LNCaP clone FGC (cell line): ENCODE measurements at places on chromosomes 13 and 19.

- DNase-seq = no peak
These were observed 22.9 kb downstream of the LRCH1 start for GRCh38 chr13:46575818-46576221.

DNA sequence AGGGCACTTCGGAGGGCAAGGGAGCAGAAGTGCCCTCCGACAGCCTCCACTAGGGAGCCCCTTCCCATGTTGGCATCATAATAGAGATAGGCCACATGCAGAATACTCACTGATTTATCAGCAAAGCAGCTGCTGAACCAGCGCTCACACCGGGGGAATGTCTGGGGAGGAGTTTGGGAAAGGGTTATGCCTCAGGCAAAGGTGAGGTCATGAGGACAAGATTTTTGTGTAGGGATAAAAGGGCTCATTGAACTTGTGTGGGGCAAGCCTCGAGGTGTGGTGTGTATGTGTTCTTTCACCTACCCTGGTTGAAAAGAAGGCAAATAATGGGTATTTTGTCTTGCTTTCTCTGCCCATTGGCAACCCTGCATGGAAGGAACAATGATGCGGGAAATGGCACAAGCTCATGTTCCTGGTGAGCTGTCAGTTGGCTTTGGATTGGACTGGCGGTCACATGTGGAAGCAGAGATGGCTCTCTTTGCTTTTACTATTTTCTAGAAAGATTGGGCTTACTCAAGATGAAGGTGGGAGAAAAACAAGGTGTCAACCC, 39.1 kb upstream of the SLC7A9 start:
- no peak for DNase-seq

DNA sequence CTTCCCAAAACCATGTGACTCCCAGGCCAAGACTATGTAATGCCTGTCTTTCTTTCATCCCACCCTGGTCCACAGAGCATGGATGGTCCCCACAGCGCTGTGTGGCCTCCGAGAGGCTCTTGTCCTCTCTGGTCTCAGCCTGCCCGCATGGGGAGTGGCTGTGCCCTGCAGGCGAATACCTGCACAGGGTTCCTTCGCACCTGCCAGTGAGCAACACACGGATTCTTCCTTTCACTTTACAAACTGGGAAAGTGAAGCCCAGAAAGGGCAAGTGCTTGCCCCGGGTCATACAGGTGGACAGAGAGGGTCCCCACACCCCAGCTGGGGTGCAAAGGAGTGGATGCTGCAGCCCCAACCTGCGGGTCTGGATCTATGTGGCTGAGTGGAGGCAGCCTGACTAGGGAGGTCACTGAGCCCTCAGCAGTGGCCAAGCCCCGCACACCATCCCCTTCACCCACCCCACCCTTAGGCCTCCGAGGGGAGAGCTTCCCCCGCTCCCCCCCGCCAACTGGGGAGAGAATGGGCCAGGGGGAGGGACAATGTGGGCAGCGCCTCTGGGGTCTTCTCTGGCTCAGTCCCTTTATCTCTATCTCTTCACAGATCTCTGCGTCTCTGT, 747 bp upstream of the MARK4 start:
- DNase-seq = no peak

DNA sequence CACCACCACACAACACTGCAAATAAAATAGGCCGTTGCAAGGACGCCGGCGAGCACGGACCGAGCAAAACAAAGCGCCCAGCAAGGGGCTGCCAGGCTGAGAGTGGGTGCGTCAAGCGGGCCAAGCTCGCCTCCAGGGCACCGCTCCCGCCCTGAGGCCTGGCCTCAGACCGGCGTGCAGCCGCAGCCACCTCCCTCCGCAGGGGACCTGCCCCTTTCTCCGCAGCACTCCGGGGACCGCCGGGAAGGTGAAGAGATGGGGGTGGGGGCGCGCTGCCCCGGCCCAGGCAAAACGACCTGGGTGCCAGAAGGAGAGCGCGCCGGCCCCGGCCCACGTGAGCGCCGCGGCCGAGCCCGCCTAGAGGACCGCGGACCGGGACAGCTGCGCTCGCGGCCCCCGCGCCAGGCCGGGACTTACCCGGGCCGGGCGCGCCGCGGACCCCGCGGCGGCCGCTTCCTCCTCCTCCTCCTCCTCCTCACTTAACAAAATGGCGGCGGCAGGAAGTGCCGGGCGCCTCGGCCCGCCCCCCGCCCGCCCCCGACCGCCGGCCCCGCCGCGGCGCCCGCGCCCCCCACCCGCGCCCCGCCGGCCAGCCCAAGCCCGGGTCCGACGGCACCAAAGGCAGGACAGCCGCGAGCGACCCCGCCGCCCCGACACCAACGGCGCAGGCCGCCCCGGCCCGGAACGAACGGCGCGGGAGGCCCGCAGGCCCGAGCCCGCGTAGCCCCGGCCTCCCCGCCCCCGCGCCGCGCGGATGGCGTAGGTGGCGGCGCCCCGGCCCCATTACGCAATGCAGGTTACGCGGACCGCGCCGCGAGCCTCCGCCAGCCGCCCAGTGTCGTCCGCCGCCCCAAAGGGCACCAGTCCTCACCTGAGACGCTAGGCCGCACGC, 674 bp downstream of the BRD4 start:
- DNase-seq = no peak

GRCh38 chr13:28967029-28967915, 147.1 kb downstream of the MTUS2 start:
- no peak for DNase-seq

- no peak for DNase-seq
These were observed 6.3 kb upstream of the JUNB start for GRCh38 chr19:12784871-12785430.

DNA sequence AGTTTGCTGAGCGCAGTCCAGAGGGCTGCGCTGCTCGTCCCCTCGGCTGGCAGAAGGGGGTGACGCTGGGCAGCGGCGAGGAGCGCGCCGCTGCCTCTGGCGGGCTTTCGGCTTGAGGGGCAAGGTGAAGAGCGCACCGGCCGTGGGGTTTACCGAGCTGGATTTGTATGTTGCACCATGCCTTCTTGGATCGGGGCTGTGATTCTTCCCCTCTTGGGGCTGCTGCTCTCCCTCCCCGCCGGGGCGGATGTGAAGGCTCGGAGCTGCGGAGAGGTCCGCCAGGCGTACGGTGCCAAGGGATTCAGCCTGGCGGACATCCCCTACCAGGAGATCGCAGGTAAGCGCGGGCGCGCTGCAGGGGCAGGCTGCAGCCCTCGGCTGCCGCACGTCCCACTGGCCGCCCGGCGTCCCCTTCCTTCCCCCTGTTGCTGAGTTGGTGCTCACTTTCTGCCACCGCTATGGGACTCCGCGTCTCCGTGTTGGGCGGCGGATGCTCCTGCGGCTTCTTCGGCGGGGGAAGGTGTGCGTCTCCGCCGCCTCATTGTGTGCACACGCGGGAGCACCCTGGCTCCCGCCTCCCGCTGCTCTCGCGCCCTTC, 772 bp downstream of the GPC6 start:
- DNase-seq = no peak

GRCh38 chr13:48431987-48432615, 19.2 kb upstream of the LPAR6 start:
- DNase-seq = no peak

- DNase-seq = no peak
These were observed 65.3 kb downstream of the PCDH20 start for GRCh38 chr13:61350341-61350740.

- no peak for DNase-seq
These were observed 31.9 kb downstream of the ANKRD10 start for GRCh38 chr13:110882972-110883371.

GRCh38 chr19:14686411-14686810, 3.4 kb upstream of the ZNF333 start:
- DNase-seq = no peak

- no peak for DNase-seq
These were observed 275.9 kb downstream of the LHFPL6 start for GRCh38 chr13:39327172-39327479.

GRCh38 chr19:16380314-16380695, 55.7 kb downstream of the KLF2 start:
- no peak for DNase-seq

- DNase-seq = no peak
These were observed 423.7 kb upstream of the TSHZ3 start for GRCh38 chr19:31772915-31773314.

- no peak for DNase-seq
These were observed 119.7 kb downstream of the ABCC4 start for GRCh38 chr13:95181586-95181985.

DNA sequence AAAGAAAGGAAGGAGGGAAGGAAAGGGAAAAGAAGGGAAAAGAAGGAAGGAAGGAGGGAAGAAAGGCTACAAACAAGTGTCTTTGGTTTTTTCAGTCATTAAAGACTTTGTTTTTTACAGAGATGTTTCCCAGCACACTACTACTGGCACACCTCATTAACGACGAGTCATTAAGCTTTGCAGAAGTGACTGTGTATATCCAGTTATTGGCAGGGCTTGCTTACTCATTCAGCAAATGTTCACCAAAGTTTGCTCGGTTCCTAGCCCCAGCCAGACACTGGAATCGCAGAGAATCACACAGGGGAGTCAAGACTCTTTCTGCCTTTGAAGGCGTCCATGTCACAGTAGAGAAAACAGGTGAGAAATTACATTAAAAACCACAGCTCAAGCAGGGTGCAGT, 4.3 kb downstream of the NLRP12 start:
- DNase-seq = no peak

- DNase-seq = no peak
These were observed 28.1 kb upstream of the CLDN10 start for GRCh38 chr13:95524264-95524901.

- no peak for DNase-seq
These were observed 6.1 kb upstream of the IFNL4 start for GRCh38 chr19:39254531-39255345.

DNA sequence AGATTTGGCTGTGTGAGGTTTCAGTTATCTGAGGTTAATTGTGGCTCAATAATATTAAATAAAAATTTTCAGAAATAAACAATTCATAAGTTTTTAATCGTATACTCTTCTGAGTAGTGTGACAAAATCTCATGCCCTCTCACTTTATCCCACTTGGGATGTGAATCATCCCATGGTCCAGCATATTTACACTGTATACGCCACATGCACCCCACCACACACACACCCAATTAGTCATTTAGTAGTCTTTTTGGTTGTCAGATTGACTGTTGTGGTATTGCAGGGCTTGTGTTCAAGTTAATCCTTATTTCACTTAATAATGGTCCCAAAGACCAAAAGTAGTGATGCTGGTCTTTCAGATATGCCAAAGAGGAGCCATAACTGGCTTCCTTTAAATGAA, 66.4 kb upstream of the PCDH9 start:
- DNase-seq = no peak

GRCh38 chr19:45660636-45661035, 7.4 kb upstream of the GIPR start:
- DNase-seq = no peak

DNA sequence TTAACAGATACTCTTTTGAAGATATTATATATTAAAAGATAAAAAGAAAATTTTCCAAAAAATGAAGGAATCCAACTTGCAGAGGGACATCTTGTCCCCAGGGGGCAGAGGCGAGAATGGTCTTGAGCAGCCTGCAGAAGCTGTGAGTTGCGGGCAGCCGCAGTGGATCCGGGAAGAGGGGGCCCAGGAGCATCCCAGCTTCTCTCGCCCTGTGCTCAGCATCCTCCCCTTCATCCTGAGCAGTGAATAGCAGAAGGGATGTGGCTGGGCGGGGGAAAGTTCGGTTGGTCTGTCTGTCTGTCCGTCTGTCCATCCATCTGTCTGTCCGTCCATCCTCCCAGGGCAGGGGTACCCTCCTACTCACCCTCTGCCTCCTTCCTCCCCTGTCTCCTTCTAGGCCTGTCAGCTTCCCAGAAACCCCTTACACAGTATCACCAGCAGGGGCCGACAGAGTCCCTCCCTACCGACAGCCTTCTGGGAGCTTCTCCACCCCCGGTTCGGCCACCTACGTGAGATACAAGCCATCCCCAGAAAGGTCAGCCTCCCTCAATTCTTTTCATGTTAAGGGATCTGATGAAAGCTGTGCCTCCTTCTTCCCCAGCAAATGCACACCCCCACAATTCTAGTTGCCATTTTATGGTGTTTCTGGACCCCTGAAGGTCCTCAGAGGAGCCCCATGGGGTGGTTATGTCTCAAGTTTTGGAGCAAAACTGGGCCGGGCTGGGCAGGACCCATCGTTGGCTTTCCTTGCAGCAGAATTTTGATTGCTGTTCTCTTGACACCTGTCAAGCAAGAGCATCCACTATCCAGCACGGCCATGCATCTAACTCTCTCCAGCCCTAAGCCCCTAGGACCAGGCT, 81.6 kb downstream of the DPF1 start:
- no peak for DNase-seq

- DNase-seq = no peak
These were observed 157.8 kb downstream of the NALCN start for GRCh38 chr13:101258509-101258908.

- no peak for DNase-seq
These were observed 158.9 kb downstream of the EFNB2 start for GRCh38 chr13:106376401-106377112.
